ENCODE measurements at places on chromosomes 2 and 18.

GRCh38 chr2:223598994-223599639, 3.0 kb downstream of the SCG2 start:
- no peak for DNase-seq

GRCh38 chr18:56851774-56852173, 200.6 kb downstream of the WDR7 start:
- no peak for DNase-seq

GRCh38 chr2:180291060-180291459, 284.0 kb upstream of the CWC22 start:
- no peak for DNase-seq

DNA sequence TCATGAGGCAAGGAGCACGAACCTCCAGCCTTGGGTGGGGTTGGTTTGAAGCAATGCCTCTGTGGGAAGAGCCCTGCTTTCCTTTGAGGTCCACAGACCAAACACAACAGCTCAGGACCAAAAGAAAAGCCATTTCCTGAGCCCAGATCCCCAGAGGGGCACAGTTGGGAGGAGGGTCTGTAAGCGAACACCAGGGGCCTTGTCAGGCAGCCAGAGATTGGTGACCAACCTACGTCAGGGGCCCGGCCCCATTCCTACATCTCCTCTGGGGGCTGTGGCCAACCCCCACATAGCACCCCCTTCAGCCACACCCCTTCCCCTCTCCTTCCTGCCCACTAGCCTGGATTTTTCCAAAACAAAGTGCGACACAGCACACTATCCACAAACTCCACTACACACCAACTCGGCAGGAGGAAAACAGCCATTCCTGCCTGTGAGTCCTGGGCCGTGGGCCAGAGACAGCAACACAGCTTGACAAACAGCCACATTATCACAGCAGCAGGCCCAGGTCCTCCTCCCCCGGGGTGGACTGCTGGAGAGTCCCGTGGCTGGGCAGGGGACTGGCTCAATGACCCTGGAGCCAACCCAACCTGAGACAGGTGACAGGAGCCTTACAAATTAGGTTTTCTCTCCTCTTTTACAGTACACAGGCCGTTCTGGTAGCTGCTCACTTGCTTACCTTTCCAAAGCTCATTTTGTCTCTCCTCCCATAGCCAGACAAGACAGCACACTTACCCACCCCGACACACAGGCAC, 98.8 kb downstream of the TNS1 start:
- DNase-seq, result no peak

GRCh38 chr2:2793514-2793913, 462.4 kb upstream of the MYT1L start:
- no peak for DNase-seq

DNA sequence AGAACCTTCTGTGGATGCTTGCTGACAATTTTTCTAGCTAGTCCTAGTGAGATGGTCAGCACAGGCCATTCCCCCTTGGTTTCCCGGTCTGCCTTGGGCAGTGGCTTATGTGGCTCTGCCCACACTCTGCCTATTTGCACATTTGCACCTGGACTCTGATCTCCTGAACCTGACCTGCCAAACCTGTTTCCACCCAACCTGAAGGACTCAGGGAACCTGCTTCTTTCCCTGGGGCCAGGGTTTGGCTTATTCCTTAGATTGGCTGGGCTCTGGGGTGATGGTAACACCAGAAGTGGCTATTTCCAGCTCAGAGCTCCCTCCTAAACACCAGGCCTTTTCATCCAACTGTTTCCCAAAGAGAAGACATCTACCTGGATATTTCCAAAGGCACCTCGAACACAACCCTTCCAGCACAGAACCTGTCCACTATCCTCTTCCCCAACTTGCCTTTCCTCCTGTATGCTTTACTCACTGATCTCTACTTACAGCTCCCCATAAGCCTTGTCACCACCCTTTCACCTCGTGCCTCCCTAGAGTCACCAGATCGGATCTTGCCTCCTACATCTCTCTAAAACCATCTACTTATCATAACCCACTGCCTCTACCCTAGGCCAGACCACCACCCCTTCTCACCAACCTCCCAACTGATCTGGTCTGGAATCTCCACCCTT, 5.8 kb upstream of the MTA3 start:
- no peak for DNase-seq

DNA sequence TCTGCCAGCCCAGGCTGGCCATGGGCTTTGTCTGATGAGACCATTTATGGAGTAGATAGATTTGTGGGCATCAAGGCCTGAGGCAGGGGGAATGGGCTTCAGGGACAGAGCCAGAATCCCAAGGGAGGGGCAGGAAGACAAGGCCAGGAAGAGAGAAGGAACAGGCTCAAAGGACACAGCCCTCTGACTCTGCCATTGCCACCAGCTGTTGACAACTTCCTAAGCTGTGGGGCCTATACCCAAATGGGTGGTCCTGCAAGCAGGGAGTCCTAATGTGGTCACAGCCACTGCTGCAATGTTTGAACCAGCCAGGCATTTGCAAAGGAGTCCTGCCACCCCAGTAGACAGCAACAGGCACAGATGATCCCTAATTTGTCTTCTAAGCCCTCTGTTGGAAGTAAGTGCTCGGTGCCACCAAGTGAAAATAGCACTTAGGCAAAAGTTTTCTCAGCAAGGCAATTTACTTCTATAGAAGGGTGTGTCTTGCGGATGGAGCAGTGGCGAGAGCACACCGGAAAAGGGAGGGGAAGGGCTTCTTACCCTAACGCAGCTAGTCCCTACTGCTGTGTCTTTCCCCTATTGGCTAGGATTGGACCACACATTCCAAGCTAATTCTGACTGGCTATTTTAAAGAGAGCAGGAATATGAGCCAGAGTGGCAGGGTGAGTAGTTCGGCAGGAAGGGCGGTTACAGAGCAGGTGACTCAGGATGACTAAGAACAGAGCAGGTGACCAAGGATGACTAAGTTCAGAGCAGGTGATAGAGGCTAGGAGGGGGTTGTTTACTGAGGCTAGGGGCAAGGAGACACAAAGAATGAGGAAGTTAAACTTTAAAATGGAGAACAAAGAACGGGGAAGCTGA, 47.2 kb downstream of the C1QL2 start:
- DNase-seq, result no peak

DNA sequence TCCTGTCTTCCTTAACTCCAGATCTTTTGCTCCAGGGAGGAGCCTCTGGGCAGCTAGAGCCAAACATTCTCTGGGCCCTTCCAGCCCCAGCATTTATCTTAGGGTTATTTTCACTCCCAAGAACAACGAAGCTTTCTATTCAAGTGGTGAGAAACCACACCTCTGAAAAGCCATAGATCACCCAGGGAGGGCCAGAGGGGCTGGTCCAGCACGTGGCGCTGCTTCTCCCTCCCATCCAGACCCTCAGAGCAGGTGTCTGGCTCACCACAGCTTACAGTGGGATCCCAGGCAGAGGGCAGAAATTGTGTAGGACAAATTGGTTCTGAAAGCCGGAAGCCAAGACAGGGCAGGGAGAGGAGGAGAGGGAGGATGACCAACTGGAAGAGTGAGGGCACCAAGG, 74.0 kb upstream of the PKDCC start:
- DNase-seq, result no peak
